ENCODE measurements at places on chromosomes 7 and 10. TPM values are rescaled to one million over a fixed set of nuclear protein-coding genes. Genes with fewer than 3 reads are reported as not detected.

The ANKRD22 gene
- total RNA-seq: not detected

The MYOF gene
- total RNA-seq: 400 TPM

The PRKG1 gene
- 16.5 TPM for total RNA-seq

The SPDYE3 gene
- total RNA-seq: not detected

The ACSM6 gene
- not detected for total RNA-seq

The OR6B1 gene
- not detected for total RNA-seq

The ANKRD2 gene
- total RNA-seq: 1.0 TPM

The ZNF736 gene
- total RNA-seq: 17.7 TPM

All from articular chondrocyte of knee joint (primary cell).